SJCRH30 (cell line): ENCODE measurements at places on chromosomes 12 and 14.

- DNase-seq = peak; percentile 26
These were observed 454.1 kb upstream of the FLRT2 start for GRCh38 chr14:85075694-85076476.

DNA sequence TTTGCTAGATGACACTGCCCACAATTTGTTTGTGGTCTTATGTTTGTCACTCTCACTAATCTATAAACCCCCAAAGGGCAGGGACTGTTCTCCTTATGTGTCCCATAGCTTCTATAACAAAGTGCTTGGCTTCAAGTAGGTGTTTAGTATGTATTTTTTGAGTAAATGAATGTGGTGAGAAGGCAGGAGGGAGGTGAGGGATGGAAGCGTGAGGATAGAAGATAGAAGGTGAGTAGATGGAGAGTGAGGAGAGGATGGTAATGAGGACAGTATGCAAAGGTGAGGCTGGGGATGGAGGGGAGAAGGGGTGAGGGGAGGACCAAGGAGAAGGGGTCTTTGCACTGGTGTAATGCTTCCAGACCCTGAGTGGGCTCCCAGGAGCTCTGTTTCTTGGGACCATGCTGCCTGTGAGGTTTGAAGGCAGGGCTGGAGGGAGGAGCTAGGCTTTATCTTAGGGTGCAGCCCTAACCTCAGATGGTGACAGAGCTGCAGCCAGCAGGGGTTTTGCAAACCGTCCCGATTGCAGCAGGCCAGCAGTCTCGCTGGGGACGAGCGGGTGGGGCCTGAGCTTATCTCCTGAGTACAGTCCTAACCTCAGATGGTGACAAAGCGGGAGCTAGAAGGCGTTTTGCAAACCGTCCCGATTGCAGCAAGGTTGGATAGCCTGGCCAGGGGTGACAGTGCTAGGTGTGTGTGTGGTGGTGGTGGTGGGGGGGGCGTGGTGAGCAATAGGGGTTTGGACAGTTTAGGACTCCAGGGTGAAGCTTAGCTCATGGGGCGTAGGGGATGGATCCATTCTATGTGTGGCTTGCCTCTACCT is 6.5 kb downstream of the CEBPE start:
- DNase-seq = no peak

DNA sequence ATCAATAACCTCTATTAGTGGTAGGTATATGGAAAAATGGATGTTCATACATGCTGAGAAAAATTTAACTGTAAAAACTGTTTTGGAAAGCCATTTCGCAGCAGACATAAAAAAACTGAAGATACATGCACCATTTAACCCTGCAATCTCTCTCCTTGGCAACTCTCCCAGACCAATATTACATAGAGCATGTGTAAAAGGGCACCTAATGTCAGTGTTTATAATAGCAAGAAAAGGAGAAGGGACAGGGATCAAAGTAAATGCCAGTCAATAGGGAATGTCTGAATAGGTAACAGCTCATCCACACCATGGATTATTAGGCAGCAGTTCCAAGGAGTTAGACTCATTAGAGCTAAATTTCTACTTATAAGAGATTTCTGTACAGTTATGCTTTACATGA is 77.2 kb downstream of the BTG1 start:
- DNase-seq = no peak

DNA sequence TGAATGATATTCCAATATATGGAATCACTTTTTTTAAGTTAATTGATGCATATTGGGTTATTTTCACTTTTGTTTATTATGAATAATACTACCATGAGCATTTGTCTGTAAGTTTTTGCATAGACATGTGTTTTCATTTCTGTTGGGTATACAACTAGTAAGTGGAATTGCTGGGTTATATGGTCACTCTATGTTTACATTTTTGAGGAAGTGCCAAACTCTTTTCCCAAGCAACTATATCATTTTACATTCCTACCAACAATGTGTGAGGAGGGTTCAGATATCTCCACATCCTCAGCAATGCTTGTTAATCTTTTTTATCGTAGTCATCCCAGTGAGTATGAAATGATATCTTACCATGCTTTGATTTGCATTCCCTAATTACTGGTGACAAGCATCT is 64.0 kb downstream of the MON2 start:
- no peak for DNase-seq

DNA sequence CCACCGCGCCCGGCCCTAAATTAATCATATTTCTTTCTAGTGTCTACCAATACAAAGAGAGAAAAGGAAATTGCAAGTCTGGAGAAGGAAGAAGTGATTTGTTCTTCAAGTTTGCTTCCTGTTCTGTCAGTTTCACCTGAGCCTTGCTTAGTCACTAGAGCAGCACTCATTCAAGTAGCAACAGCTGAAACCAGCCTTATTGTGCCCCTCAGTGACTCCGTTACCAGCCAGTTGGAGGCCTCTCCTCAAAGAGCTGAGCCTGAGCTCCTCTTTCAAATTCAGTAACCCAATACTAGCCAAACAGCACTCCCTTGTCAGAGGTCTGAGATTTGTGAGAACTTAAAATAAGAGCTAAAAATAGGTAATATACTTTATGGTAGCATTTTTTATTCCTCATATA is 17.4 kb downstream of the PAWR start:
- DNase-seq = peak; percentile 19
